LHCN-M2 (cell line): ENCODE measurements at places on chromosomes 5 and 9.
A peak's percentile ranks its signal among the peaks of the same experiment; 100 is the strongest.

DNA sequence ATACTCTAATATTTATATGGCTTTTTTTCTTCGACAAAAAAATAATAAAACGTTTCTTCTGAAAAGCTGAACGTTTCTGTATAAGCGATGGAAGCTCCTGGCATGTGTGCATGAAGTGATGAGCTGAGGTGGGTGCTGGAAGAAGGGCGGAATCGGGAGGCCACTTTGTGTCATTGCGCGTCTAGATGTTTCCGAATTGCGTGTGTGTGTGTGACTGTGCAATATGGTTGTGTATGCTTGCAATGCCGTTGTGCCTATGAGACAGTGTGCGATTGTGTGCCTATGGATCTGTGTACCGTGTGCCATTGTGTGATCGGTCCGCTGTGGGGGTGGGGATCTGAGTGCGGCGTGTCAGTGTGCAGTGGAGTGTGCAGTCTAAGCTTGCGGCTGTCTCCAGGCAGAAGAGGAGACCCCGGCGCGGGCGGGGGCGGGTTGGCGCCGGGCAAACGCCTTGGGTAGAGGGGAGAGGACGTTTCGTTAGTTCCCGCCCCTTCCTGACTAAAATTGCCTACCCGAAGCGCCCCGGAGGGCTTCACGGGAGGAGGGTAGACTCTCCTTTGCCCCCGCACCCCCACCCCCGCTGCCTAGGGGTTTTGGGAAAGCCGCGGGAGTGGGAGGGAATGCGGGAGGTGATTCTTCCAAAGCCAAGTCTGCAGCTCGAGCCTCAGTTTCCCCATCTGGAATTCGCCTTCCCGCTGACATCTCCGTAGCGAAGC is 24.2 kb downstream of the PCDHGC5 start:
- DNase-seq, result no peak

- DNase-seq, result no peak
Observed at GRCh38 chr5:111301264-111301663, 77.1 kb downstream of the CAMK4 start.

- DNase-seq, result no peak
Observed at GRCh38 chr5:148391422-148391821, 7.7 kb downstream of the FBXO38 start.

GRCh38 chr5:45696206-45696836 is at the start of gene HCN1:
HCN1 (minus strand) TSS chr5:45696380.
- no peak for DNase-seq

DNA sequence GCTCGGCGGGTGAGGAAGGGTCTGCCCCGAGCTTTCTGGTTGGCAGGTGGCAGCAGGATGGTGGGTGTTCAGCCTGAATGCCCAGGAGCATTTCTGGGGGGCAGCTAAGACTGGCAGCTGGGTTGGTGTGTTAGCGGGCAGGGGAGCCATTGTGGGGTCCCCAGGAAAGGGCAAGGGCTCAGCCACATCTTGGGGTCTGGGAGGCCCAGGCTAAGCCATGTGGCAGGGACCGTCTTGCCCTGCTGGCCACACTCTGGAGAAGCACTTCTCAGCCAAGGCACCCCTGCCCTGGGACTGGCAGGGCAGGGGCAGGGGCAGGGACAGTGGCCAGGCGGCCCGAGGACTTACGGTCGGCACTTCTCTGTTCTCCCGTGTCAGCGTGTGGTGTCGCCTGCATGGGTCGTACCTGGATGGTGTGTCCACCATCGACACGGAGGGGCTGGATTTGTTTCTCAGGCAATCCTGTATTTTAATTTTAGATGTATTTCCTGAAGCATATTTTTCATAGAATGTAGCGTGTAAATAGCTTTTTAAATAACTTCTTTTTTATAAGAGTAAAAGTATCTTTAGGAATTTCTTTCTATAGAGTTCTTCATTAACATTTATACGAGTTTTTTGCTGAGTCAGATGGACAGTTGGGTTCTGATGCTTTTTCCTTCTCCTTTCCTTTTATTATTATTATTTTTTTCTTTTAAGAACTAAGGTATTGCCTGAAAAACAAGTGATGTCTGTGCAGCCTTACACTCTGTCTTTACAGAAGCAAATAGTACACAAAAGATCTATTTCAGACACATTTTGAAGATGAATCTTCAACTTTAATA is 102.0 kb downstream of the PHF2 start:
- DNase-seq, result no peak

- DNase-seq, result no peak
Observed at GRCh38 chr5:141490771-141491170, 1.9 kb downstream of the PCDHGC5 start.

GRCh38 chr5:138755084-138755748 is 2.0 kb downstream of the CTNNA1 start:
- no peak for DNase-seq

- no peak for DNase-seq
Observed at GRCh38 chr5:129163810-129164378, 69.3 kb downstream of the ISOC1 start.

GRCh38 chr5:168291964-168292785 is 730 bp downstream of the WWC1 start:
- no peak for DNase-seq

DNA sequence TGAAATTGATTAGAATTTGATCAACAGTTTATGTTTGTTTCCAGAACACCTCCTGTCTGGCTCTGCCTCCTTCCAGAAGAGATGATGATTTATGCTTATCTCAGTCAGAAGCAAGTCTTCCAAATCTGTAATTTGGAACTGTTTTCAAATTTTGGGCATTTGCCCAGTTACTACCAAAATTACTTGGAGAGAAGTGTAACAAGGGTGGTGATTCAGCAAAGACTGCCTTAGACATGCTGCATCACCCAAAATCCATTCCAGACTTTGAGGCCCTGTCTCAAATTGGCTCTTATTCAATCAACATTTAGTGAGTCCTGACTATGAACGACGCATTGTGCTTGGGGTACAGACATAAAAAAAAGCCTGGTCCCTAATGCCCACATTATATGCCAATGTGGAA is 89.4 kb downstream of the SH3TC2 start:
- DNase-seq, result peak; percentile 75

DNA sequence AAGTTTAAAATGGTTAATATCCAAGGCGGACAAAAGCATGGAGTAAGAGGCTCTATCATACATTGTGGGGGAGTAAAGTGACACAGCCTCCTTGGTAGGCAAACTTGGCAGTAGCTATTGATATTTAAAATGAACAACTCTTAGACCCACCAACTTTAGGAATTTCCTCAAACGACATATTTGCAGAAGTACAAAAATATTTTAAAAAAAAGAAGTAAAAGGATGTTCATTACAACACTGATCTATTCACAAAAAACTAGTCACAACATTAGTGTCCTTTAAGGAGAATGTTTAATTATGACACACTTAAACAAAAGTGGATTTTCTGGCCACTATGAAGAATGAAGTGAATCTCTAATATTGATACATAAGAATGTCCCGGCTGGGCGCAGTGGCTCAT is 1.7 kb downstream of the ALG2 start:
- DNase-seq, result no peak

- DNase-seq, result no peak
Observed at GRCh38 chr5:72245546-72245945, 74.5 kb downstream of the MRPS27 start.

- DNase-seq, result peak; percentile 77
Observed at GRCh38 chr9:86766912-86767311, 180.4 kb downstream of the GAS1 start.

DNA sequence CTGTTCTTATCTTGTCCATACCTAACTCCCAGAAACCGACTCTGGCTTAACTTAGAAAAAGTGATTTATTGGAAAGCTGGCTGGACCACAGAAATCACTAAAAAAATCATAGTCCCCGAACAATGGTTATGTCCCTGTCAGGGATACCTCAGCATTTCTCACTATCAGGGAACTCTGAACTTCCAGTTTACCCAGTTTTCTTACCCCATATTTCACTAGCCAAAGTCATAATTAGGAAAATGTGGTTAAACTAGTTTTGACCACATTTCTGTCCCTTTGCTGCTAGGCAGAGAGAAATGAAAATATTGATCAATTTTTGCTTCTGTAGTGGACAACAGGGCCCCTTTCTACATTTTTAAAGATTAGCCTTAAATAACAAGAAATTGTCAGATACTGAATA is 38.2 kb downstream of the ST8SIA4 start:
- DNase-seq, result no peak

DNA sequence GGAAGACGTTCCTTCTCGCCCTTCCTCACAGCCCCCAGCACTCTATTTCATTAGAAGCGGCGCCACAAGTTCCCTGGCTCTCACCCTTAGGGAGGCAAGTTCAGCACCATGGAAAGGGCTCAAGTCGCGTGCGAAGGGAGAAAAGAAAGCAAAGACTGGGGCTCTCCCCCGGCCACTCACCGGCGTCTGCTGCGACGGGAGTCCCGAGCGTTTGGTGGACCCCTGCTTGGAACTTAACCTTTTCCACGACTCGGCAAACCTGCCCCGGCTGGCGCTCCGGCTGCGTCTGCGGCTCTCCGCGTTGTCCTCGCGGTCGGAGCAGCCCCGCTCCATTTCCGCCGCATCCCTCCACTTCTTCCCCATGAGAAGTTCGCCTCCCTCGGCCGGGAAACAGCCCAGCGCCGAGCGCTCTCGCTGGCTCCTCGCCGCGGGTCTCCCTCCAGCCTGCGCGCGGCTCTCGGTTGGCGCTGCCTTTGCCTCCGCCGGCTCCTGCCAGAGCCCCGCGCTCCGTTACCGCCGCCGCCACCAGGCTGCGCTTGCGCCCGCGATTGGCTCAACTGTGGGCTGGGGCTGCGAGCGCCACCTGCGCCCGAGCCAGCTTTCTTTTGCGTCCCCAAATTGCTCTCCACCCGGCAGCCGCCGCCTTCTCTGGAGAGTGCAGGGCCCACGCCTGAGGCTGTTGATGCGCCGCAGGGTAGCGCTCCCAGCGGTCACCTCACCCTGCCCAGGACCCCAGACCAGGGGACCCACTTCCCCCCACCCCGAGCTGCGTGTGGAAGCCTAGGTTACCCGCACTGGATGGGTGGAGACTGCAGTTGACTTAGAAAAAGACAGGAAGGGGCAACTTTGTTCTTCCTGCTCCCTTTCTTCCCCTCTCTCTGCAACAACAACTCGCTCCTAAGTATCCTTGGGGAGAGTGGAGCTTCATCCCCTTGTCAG is 321.6 kb downstream of the CEMIP2 start:
- DNase-seq, result peak; percentile 34

- peak; percentile 30 for DNase-seq
Observed at GRCh38 chr5:173919443-173919842, 31.3 kb downstream of the CPEB4 start.

DNA sequence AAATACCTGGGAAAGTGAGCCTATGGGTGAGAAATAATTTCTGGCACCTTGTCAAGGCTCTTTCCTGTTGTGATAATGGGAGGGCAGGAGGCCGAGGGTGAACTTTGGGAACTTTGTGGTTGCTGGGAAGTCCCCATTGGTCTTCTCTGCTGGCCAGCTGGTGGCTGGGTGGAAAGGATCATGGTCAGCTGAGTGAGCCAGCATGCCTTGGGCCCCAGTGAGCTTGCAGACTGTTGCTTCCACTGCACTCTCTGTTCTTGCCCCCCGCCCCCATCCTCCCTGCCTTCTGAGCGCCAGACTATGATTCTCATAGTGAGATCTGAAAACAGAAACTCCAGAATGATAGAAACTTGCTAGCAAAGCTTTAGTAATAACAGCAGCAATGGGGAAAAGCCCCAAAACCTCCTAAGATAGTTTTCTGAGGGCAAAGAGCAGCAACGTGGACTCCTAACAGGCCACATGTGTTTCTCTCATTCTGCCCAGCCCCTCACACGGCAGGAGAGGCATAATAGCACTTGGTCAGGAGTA is 139.2 kb upstream of the SMARCA2 start:
- no peak for DNase-seq

GRCh38 chr9:93304574-93305496 is 120.9 kb downstream of the WNK2 start:
- peak; percentile 24 for DNase-seq

- DNase-seq, result peak; percentile 49
Observed at GRCh38 chr9:112069318-112070169, 105.6 kb downstream of the SUSD1 start.

- no peak for DNase-seq
Observed at GRCh38 chr9:79193001-79193400, 378.8 kb upstream of the TLE4 start.

- no peak for DNase-seq
Observed at GRCh38 chr5:166716856-166717492, 1574.5 kb upstream of the WWC1 start.

DNA sequence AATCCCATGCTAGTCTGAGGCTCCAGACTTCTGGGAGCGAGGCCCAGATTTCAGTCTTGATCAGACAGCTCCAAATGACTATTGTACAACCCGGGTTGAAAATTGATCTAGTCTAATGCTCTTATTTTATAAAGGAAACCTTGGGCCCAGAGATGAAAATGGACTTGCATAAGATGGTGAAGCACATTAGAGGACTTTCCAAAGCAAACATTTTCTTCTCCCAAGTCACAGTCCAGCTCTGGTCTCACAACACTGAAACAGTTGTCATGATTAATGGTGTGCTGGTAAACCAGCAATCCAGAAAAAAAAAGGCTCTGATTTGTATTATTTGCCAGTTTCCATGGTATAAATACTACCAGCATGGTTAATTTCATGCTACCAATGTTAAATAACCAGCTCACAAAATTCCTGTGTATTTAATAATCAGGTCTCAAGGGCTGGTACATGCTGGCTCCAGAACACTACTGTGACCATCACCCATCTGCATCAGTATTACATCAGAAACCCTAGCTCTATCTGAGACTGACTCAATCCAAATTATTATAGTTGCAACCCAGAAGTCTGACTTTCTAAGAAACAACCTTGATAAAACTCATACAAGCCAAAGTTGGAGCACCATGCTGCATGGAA is 32.5 kb upstream of the ABLIM3 start:
- no peak for DNase-seq

DNA sequence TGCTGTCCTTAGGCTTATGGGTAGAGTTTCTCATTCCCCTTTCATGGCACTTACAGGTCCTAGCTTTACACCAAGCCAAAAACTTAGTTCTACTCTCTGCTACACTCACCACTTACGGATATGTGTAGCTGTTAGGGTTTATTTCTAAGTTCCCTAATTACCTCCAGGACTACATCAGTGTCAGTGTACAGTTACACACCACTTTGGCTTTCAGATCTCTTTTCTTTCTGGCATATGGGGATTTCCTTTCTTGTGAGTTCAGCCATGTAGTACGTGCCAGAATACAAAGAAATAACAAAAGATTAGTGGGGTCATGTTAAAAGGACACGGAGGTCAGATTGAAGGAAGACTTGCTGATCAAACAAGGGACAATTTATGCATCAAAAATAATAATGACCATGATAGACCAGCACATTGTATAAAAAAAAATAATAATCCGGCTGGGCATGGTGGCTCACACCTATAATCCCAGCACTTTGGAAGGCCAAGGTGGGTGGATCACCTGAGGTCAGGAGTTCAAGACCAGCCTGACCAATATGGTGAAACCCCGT is 41.8 kb downstream of the LYRM7 start:
- no peak for DNase-seq
